Fibroblast of lung (primary cell): ENCODE measurements at places on chromosomes 2 and 18. TPM values are rescaled to one million over a fixed set of nuclear protein-coding genes. Genes with fewer than 3 reads are reported as not detected.

DNA sequence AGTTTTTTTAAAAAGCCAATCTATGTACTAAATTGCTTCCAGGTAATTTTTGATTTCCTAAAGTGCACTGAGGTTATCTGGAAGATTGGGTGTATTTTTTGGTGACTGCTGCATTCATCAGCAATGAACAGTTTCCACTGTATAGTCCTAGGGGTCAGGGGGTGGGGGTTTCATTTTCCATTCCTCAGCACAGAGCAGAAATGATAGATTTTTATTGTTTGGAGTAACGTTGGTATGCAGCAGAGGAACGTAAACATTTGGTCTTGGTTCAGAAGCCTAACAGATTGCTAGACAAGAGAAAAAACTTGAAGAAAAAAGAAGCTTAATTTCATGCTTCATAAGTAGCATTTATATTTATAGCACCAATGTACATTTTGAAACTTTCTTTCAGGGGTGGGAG lies 54.9 kb downstream of the ZCCHC2 start:
- no peaks in the 10 kb centered on the region for H3K27me3 ChIP-seq
- no peaks in the 10 kb centered on the region for H3K4me1 ChIP-seq
- H3K36me3 ChIP-seq, result peaks cover 9% of the 10 kb centered on the region
- H3K4me3 ChIP-seq, result no peak overlapping the region
- no peak for DNase-seq

GRCh38 chr2:70475266-70475665 lies 78.4 kb downstream of the TGFA start:
- no peaks in the 10 kb centered on the region for H3K4me1 ChIP-seq
- no peak overlapping the region for H3K27ac ChIP-seq
- H3K4me3 ChIP-seq, result no peak overlapping the region

DNA sequence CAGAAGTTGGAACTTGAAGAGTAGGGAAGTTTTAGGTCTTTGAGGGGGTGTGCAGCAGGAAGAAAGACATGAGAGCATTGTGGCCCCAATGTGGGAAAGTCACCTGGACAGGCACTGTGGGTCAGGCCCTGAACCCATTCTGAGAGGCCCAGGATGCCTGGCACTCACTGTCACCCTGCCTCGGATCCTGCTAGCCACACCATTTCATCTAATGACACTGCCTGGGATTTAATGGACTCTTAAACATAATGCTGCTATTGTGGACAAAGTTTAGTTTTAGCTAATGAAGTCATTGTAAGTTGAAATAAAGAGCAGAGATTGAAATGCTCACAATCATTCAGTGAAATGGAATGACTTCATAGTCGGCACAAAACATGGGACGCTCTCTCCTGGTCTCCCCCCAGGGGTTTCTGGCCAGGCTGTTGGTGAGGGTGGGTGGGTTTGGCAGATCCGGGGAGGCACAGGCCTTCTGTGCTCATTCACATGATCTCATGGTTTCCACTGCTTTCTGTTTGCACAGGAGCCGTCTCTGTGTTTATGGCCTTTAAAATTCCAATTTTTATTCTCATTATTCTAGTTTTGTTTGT lies 141.8 kb upstream of the KLHL29 start:
- no peaks in the 10 kb centered on the region for H3K27me3 ChIP-seq
- H3K36me3 ChIP-seq, result no peaks in the 10 kb centered on the region
- DNase-seq, result no peak
- H3K27ac ChIP-seq, result no peak overlapping the region
- no peaks in the 10 kb centered on the region for H3K4me1 ChIP-seq
- H3K4me3 ChIP-seq, result no peak overlapping the region

DNA sequence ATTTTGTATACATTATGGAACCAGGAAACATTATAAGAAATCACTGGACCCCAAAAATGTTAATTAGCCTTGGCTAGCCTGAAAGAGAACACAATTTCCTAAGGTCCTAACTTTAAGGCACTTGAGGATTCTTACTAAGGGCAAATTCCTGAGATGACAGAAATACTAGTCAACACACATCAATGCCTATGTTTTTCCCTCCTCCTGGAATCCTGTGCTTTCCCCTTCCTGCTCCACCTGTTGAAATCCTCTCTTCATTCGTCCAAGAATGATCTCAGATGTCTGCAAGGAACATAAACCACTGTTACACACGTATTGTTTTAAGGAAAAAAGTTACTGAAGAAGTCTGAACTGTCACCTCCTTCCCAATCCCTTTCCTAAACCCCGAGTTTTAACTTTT lies 21.2 kb upstream of the DARS1 start:
- no peak overlapping the region for H3K4me3 ChIP-seq
- H3K4me1 ChIP-seq, result peaks cover 2% of the 10 kb centered on the region
- no peak overlapping the region for H3K27ac ChIP-seq
- no peak for DNase-seq

GRCh38 chr2:10252224-10252623 lies 50.5 kb upstream of the HPCAL1 start:
- no peak overlapping the region for H3K4me3 ChIP-seq
- DNase-seq, result no peak
- no peaks in the 10 kb centered on the region for H3K4me1 ChIP-seq
- H3K27me3 ChIP-seq, result peaks cover under 1% of the 10 kb centered on the region

GRCh38 chr2:96233880-96234316 lies 25.3 kb upstream of the STARD7 start:
- no peak for DNase-seq
- H3K4me3 ChIP-seq, result no peak overlapping the region
- no peaks in the 10 kb centered on the region for H3K4me1 ChIP-seq
- no peaks in the 10 kb centered on the region for H3K27me3 ChIP-seq

GRCh38 chr2:144495227-144496091 lies 24.5 kb downstream of the ZEB2 start:
- peak overlapping the region; percentile 40 for H3K27ac ChIP-seq
- no peak for DNase-seq
- peaks cover 13% of the 10 kb centered on the region for H3K4me1 ChIP-seq
- H3K4me3 ChIP-seq, result peak overlapping the region; percentile 0

DNA sequence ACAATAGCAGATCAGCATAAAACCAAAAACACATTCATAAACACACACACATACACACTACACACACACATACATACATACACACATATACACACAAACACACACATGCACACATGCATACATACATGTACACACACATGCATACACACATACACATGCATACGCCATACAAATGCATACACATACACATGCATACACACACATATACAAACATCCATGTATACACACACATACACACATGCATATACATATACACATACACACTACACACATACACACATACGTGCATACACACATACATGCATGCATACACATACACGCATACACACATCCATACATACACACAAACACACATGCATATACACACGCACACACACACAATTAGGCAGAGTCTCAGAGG lies 490.1 kb downstream of the TNS1 start:
- DNase-seq, result no peak
- peaks cover 12% of the 10 kb centered on the region for H3K4me1 ChIP-seq
- H3K27ac ChIP-seq, result no peak overlapping the region

- DNase-seq, result no peak
- H3K27me3 ChIP-seq, result peaks cover 3% of the 10 kb centered on the region
- no peaks in the 10 kb centered on the region for H3K36me3 ChIP-seq
- H3K4me3 ChIP-seq, result no peak overlapping the region
- no peaks in the 10 kb centered on the region for H3K4me1 ChIP-seq
- H3K27ac ChIP-seq, result no peak overlapping the region
Observed at GRCh38 chr2:100237770-100238169, 84.5 kb downstream of the LONRF2 start.

DNA sequence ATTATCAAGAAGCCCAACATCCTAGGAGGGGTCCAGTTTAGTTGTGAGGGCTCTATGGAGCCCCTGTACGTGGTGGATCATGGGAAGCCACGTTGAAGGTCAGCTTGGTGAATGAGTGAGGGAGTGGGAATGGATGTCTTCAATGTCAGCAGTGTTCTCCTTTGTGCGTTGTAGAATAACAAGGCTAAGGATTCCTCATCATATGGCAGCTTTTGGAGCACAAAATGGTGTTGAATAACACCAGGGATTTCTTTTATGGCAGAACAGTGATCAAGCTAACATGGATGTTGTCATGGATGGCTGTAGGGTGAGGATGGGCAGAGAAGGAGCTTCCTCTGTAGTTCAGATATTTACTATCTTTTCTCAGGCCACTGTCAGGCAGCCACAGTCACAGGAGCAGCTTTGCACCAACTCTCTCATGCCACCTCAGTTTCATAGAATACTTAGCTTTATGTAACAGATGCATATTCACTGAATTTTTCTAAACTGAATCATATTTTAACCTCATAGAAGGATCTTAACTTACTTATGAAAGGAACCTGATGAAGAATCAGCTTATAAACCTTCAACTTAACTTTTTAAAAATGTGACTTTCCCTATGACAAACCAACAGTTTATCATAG lies 284.5 kb upstream of the EPAS1 start:
- H3K27ac ChIP-seq, result no peak overlapping the region
- H3K4me3 ChIP-seq, result no peak overlapping the region
- no peaks in the 10 kb centered on the region for H3K27me3 ChIP-seq
- H3K36me3 ChIP-seq, result no peaks in the 10 kb centered on the region
- no peak for DNase-seq

DNA sequence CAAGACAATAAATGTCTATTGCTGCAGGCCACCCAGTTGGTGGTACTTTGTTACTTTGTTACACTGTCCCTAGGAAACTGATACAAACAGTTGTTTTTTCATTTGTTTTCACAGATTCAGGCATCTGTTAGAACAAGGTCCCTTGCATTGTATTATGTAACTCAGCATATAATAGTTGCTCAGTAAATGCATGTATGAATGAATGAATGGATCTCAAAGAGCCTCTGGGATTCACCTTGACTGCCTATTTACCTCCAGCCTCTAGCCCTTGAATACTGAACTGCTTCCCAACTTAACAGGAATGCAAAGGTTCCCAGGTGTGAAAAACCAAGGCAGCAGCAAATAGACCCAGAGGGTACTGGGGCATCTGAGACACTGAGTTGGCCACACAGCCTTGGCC lies 27.4 kb upstream of the NEB start:
- H3K4me3 ChIP-seq, result no peak overlapping the region
- no peak overlapping the region for H3K27ac ChIP-seq
- DNase-seq, result no peak
- H3K4me1 ChIP-seq, result no peaks in the 10 kb centered on the region
- H3K36me3 ChIP-seq, result no peaks in the 10 kb centered on the region

DNA sequence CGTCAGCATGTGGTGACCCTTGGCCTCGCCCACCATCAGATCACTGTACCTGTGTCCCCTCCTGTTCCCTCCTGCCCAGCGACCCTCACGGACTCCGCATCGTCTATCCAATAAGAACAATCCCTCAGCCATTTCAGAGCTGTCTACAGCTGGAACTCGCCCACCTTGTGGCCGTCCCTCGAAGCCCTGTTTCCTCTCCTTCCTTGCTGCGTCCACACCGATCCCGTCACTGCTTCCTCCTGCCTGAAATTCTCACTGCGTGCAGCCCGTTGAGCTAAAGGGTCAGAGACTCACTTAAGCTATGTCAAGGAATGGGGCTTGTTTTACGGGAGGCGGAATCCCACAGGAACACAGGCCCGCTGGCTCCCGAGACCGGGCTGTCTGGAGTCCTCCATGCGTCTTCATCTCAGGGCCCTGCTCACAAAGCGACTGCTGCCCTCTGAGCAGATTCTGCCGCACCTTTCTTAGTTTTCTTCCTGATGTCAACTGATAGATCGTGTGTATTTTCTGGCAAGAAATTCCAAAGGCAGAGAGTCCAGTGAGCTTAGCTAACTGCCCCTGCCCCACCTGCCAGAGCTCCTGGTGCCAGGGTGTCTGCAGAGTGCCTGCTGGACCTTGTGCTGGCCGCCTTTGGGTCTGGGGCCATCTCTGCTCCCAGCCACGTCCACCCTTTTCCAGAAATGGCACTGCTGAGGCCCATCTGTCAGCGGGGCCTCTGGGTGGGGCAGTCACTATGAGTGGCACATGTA lies 35.3 kb downstream of the KLHL29 start:
- H3K27me3 ChIP-seq, result no peaks in the 10 kb centered on the region
- no peak overlapping the region for H3K4me3 ChIP-seq
- H3K27ac ChIP-seq, result peak overlapping the region; percentile 68
- peaks cover 1% of the 10 kb centered on the region for H3K36me3 ChIP-seq
- H3K4me1 ChIP-seq, result peaks cover 22% of the 10 kb centered on the region

GRCh38 chr18:12908706-12909105 lies 24.7 kb upstream of the PTPN2 start:
- H3K27ac ChIP-seq, result no peak overlapping the region
- DNase-seq, result peak; percentile 26
- no peaks in the 10 kb centered on the region for H3K27me3 ChIP-seq
- no peaks in the 10 kb centered on the region for H3K36me3 ChIP-seq

DNA sequence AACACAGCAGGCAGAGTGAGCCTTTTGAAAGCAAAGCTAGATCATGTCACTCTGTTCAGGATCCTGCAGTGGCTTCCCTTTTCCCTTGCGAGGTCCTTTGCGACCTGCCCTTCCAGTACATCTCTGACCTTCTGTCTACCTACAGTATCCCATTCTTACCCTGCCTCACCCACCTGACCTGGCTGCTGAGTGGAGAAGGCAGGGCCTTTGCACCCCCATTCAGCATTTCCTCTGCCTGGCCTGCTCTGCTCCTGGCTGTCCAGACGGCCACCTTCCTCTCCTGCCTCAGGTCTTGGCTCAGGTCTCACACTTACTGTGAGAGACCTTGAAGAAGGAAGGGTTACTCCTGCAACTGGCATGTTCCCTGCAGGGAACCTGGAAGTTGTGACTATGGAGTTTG lies 77.4 kb downstream of the MAPRE2 start:
- H3K27me3 ChIP-seq, result no peaks in the 10 kb centered on the region
- H3K4me3 ChIP-seq, result no peak overlapping the region
- no peaks in the 10 kb centered on the region for H3K36me3 ChIP-seq
- no peak for DNase-seq

GRCh38 chr2:60676706-60677330 lies 79.2 kb upstream of the PAPOLG start:
- no peaks in the 10 kb centered on the region for H3K36me3 ChIP-seq
- DNase-seq, result no peak
- peaks cover 3% of the 10 kb centered on the region for H3K27me3 ChIP-seq
- H3K4me3 ChIP-seq, result no peak overlapping the region
- H3K4me1 ChIP-seq, result no peaks in the 10 kb centered on the region

DNA sequence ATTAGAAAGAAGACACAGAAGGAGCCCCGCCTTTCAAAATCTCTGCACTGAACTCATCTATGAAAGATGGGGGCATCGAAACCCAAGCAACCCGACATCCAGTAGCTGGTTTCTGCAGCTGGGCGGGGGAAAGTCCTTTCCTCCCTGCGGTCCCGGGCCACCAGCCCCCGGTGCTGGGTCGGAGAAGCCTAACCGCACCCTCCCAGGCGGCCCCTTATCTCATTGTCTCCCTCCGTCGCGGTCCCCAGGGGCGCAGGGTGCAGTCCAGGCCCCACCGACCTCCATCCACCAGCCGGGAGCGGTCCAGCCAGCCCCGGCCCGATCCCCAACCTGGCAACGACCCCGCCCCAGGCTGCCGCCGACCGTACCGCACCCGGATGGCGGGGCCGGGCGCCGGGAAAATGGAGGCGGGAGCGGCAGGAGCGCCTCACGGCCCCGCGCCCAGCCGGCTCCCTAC lies 452 bp downstream of the RAPH1 start:
- peak overlapping the region; percentile 95 for H3K4me3 ChIP-seq
- no peaks in the 10 kb centered on the region for H3K4me1 ChIP-seq
- H3K27me3 ChIP-seq, result no peaks in the 10 kb centered on the region

- peaks cover 11% of the 10 kb centered on the region for H3K4me1 ChIP-seq
- DNase-seq, result no peak
- H3K27me3 ChIP-seq, result no peaks in the 10 kb centered on the region
- H3K36me3 ChIP-seq, result no peaks in the 10 kb centered on the region
- H3K27ac ChIP-seq, result no peak overlapping the region
Observed at GRCh38 chr2:158489366-158490112, 32.8 kb downstream of the PKP4 start.

RNASEH1 gene
- total RNA-seq, result 28.5 and 31.2 TPM in 2 replicates

CD28 gene
- total RNA-seq, result not detected in 2 replicates

REG3A gene
- total RNA-seq, result not detected in 2 replicates

APLF gene
- 9.4 and 10.8 TPM in 2 replicates for total RNA-seq

SOX11 gene
- 0.99 and 2.1 TPM in 2 replicates for total RNA-seq
